ENCODE measurements at places on chromosomes 1 and 21.

GRCh38 chr1:54803761-54804470, 2.8 kb upstream of the TTC22 start:
- DNase-seq, result no peak

DNA sequence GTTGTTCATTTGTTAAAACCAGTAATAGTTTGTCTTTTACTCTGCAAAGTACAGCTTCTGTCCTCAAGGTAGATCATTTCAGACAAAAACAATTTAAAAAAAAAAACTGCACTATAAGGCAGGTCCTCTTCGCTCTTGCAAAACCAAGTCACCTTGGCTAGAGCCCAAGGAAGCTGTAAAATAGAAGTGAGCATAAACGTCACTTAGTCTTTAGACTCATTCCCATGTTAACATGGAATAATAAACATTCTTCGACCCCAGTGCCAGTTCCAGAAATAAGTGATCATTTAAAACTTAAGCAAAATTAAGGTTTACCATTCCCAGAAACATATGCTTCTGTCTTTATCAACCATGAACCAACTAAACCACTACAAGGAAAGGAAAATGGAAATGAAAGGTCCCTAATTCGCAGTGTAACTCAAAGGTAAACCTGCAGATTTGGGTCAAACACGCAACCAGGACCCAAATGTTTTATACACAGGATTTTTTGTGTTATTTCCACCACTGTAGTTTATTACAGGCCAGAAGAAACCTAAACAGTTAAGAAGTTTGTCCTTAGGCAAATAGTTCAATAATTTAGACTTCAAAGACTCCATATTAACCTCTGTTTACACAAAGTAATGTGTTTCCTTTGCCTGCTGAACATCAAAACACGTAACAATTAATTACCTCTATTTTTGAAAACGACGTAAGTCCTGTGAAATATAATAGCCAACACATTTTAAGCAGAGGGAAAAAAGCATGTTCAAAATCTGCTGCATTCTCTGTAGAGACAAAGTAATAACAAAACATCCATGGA, 54.6 kb downstream of the TGFBR3 start:
- DNase-seq, result no peak

DNA sequence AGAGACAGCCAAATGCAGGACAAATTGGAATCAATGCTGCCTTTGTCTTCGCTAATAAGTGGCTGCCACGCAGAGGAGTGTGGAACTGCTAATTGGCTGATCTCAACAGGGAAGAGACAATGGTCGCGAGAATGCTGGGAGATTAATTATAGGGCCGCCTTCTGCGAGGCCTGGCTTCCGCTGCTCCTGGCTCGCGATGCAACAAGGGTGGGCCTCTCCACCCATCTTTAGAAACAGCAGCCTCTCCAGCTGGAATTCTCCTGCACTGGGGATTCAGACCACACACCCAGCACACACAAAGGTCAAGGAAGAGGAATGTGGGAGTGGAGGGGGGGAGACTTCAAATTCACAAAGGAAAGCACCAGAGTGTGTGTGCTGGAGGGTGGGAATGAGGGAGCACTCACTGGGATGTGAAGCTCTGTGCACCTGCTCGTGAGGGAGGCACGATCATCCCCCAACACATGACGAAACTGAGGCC, 200.7 kb upstream of the GRIK3 start:
- no peak for DNase-seq

- DNase-seq, result peak; percentile 41
These were observed 49.8 kb upstream of the RCC1 start for GRCh38 chr1:28456078-28456477.

DNA sequence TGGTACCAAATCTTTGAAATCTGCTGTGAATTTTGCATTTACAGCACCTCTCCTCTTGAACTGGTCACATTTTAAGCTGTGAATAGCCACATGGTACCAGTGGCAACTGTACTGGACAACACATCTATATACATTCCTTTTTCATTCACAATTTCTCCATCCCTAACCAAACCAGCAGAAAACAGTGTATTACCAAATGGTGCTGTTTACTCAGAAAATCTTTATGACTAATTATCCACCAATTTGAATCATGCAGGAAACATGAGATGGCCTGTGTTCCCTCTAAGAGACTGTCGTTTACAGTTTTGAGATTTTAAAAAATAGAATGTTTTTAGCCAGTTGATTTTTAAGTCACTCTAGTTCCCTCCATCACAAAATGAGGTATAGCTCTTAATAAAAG, 17.6 kb upstream of the CCT8 start:
- peak; percentile 56 for DNase-seq

- DNase-seq, result no peak
These were observed 155.4 kb downstream of the SLC45A1 start for GRCh38 chr1:8473121-8473875.

DNA sequence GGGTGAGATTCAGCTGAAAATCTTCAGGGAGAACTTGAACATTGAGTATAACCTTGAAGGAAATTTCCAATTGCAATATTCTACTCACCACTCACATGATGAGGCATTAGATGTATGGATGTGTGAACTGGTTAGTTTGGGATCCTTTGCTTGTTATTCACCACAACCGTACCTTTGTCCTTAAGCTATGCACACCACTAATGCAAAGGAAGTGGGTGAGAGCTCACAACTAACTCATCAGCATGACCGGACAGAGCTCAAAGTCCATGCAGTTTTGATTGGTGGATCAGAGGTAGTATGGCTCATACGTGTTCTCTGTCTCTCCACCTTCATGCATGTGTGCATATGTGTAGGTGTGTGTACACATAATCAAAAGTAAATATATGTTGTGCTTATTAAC, 43.5 kb upstream of the MROH9 start:
- DNase-seq, result no peak

- no peak for DNase-seq
These were observed 85.2 kb upstream of the EXO1 start for GRCh38 chr1:241762713-241763339.

DNA sequence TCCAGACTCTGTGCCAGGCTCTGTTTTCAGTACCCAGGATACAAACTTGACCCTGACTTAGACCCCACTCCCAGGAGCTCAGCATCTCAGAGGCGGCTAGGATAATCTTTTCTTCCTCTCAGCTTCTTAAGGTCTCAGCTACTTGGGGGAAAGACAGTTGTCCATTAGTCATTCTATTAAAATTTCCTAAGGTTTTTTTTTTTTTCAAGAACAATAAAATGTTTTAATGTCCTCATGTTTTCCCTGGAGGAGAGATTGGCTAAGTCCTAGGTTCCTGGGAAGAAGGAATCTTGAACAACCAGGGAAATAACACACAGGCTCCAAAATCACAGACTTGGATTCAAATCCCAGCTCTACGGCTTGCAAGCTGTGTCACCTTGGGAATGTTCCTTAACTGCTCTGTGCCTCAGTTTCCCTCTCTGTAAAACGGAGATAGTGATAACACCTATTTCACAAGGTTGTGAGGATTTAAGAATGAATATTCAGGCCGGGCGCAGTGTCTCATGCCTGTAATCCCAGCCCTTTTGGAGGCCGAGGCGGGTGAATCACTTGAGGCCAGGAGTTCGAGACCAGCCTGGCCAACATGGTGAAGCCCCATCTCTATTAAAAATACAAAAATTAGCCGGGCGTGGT, 33.0 kb downstream of the CDK18 start:
- DNase-seq, result no peak

GRCh38 chr1:167819849-167820683, 93.9 kb downstream of the ADCY10 start:
- peak; percentile 62 for DNase-seq

DNA sequence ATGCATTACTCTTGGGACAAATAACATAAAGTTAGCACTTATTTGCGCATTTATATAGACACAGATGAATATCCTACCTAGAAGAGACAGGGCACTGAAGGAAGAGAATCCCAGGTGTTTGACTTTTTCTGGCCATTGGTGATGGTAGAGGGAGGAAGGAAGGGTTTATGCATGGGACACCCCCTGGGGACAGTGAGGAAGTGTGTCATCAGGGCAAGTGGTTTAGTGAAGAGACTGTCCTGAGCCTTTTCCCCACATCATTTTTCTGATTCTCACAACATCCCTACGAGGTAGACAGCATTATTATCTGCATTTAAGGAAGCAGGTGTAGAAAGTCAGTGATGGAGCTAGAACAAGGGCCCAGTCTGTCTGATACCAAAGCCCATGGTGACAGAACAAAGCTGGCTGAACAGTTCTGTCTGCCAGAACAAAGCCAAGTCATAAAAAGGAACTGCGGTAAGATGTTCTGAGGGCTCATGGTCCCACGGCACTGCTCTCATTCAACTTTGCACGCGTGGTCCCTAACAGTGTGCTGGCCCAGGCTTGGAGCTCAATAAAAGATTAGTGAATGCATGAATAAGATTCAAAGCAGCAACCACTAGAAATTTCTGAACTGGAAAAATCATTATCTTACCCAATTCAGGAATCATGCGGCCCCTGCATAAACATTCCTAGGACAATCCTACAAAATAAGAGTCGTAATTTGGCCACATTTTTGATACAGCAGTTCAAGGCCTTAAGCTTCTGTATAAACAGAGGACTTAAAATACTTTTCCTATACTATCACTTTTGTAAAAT, 12.2 kb upstream of the CDC42BPA start:
- DNase-seq, result no peak

DNA sequence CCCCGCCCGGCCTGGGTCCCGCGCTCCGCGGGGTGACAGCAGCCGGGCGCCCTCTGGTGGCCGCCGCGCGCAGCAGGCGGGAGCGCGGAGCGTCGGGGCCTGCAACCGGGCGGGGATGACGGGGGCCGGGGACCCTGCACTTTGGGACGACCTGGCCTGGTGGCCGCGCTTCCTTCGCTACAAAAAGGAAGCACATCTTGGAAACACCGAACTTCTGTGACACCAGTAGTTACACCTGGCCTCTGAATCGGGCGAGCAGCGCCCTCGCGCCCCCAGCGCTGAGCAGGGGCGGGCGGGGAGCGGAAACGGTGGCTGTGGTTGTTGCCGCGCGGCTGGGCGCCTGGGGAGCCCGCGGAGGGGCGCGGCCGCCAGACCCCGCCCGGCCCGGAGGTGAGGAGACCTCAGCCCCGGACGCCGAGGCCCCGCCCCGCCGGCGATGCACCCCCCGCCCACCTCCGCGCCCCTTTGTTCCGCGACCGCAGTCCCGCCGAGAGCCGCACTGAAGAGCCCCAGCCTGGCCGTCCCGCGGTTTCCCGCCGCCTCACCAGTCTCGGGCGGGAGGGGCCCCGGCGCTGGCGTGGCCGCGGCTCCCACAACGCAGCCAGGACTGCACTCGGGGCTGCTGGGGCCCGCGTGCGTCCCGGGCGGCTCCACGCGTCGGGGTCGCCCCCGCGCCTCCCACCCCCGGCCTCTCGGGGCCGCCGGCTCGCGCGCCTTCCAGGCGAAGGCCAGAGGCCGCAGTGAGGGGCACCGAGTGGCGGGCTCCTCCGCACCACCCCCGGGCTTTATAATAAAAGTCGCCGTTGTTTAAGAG, 59.3 kb downstream of the H3-3A start:
- DNase-seq, result peak; percentile 58

DNA sequence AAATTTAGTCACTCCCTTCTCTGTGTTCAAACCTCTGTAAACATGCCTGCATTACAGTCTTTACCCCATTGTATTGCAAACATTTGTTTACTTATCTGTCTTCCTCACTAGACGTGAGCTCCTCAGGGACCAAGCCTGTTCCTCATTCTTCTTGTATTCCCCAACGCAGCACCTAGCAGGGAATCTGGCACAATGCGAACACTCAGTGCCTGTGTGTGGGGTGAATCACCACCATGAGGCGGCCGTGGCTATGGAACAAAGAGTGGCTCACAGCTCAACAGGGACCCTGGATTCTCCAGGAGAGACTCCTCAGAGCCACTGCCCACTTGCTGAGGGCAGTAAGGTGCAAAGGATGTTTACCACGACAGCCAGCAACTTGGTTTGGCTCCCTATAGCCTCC, 95.9 kb downstream of the DDX20 start:
- no peak for DNase-seq

GRCh38 chr1:105785021-105785420, 1271.5 kb upstream of the PRMT6 start:
- no peak for DNase-seq

DNA sequence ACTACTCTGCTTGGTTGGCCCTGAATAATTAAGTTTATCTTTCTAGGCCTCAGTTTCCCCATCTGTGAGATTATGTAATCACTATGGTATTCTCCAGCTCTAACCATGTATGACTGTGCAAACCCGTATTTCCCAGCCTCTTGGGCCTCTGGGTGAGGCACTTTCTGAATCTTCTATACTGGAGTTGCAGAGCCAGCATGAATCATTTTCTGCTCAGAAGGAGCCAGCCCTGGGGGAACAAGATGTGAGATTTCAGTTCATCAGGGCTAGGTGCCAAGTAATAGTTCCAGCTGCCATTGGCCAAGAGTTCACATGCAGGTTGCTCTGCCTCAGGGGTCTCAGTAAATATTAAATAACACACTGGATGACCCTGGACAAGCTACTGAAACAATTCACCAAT, 47.7 kb upstream of the USP24 start:
- no peak for DNase-seq

GRCh38 chr1:91549041-91549735, 48.5 kb downstream of the CDC7 start:
- DNase-seq, result no peak

DNA sequence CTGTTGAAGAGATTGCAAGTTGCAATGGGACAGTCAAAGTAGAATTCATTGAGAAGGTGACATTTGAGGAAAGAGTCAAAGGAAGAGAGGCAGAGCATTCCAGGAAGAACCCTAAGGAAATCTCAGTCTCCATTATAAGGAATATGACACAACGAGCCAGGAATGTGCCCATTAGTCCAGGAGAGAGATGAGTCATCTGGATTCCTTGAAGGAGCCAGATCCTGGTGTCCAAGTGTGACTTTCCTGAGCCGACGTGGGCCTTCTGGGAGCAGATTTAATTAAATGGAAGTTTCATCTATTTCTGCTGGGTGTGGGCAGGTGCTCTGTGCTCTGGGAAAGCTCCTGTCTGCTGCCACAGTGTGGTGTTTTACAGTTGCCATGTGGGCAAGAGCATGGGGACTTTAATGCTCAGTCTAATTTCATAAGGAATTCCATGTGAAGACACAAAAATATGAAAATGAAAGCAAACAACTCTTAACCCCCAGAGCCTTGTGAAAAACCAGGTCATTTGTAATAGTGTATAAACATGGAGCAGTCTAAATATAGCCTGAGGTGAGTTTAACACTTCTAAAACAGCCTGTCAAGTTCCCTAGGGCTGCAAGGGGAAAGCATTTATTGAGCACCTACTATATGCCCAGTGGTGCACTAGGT, 111.4 kb upstream of the ARTN start:
- no peak for DNase-seq

DNA sequence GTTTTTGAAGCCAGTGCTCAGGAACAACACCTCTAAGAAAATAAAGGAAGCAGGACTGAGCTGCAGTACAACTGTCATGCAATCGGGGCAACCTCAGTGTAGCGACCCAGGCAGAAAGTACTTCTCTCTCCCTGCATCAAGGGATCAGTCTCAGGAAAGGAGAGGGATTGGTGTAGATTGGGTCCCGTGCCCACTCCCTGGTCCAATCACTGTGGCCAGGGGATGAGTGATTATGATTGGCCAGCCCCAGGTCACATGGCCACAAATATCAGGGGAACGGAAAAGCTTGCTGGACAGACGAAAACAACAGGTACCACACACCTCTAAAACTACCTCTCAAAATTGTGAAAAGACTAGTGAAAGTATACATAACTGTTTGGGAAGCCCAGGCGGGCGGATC, 136.2 kb upstream of the F3 start:
- no peak for DNase-seq

- no peak for DNase-seq
These were observed 557 bp downstream of the EMC1 start for GRCh38 chr1:19250629-19251304.

All from inflammatory macrophage (primary cell).